ENCODE measurements at places on chromosomes 5 and 9. TPM values are rescaled to one million over a fixed set of nuclear protein-coding genes. Genes with fewer than 3 reads are reported as not detected.

DNA sequence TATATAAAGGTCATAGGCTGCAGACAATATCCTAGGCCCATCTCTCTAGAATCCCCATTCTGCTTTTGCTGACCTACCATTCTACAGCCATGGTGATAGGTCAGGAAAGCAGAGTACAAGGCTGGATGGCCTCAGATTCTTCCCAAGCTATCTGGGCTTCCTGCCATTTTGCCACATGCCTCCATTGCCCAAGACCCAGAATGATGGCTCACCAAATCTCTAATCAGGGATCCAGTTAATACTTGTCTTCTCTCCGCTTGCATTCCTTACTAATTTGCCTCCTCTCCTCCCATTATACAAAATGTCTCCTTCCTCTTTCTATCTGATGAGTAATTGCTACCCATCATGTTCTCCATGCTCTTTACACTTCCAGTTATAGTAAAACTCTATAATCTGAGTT, 22.7 kb upstream of the NDUFS4 start:
- H3K4me3 ChIP-seq: no peak overlapping the region
- H3K36me3 ChIP-seq: no peaks in the 10 kb centered on the region
- H3K27ac ChIP-seq: no peak overlapping the region
- no peak for DNase-seq
- H3K27me3 ChIP-seq: no peaks in the 10 kb centered on the region

GRCh38 chr9:17609312-17610005, 30.6 kb downstream of the SH3GL2 start:
- peaks cover 17% of the 10 kb centered on the region for H3K4me1 ChIP-seq
- no peak for DNase-seq
- H3K4me3 ChIP-seq: no peak overlapping the region

GRCh38 chr9:135338546-135338945, 141.0 kb upstream of the PPP1R26 start:
- no peak for DNase-seq
- no peak overlapping the region for H3K4me3 ChIP-seq
- no peaks in the 10 kb centered on the region for H3K4me1 ChIP-seq
- no peak overlapping the region for H3K27ac ChIP-seq

GRCh38 chr5:120091376-120091948, 372.6 kb upstream of the PRR16 start:
- H3K4me3 ChIP-seq: no peak overlapping the region
- peak; percentile 2 for DNase-seq
- H3K36me3 ChIP-seq: no peaks in the 10 kb centered on the region
- H3K27ac ChIP-seq: no peak overlapping the region
- H3K4me1 ChIP-seq: peaks cover 6% of the 10 kb centered on the region
- H3K27me3 ChIP-seq: no peaks in the 10 kb centered on the region

DNA sequence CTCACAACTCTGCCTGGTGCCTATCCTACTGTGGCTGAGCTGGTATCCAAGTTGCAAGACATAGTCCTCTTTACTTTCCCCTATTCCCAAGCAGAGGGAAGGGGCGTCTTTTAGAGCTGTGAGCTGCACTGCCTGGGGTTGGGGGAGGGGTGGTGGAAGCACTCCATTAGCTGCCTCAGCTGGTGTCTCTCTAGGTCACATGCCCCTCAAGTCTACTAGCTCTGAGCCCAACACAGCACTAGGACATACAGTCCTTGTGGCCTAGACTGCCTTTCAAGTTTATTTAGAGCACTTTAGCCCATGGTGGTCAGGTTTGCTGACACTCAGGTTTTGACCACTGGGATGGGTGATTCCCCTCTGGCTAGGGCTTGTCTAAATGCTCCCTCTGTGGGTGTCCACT, 54.7 kb downstream of the SREK1 start:
- no peak overlapping the region for H3K27ac ChIP-seq
- no peaks in the 10 kb centered on the region for H3K4me1 ChIP-seq
- no peaks in the 10 kb centered on the region for H3K27me3 ChIP-seq
- H3K36me3 ChIP-seq: no peaks in the 10 kb centered on the region

- no peaks in the 10 kb centered on the region for H3K36me3 ChIP-seq
- peaks cover 4% of the 10 kb centered on the region for H3K27me3 ChIP-seq
- H3K4me1 ChIP-seq: peaks cover 20% of the 10 kb centered on the region
- no peak for DNase-seq
Measured at GRCh38 chr5:136030956-136031611, 2.3 kb downstream of the TGFBI start.

DNA sequence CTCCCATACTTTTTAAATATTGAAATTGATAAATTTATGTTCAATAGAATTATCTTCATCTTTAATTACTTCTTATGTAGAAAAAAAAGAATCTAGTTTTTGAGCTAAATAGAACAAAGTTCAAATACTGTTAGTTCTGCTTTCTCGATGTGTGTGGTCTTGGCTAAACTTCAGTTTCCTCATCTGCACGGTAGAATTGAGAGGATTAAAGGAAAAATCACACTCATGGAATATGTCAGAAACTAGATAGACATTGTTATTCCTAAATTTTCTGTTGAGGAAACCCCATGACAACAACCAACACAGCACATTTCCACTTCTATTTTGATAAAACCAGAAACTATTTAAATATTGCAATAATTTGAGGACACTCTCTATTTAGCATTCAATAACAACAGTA, 100.3 kb downstream of the MUSK start:
- H3K4me3 ChIP-seq: no peak overlapping the region
- no peak overlapping the region for H3K27ac ChIP-seq
- no peaks in the 10 kb centered on the region for H3K27me3 ChIP-seq
- no peaks in the 10 kb centered on the region for H3K36me3 ChIP-seq
- no peak for DNase-seq
- no peaks in the 10 kb centered on the region for H3K4me1 ChIP-seq

- no peaks in the 10 kb centered on the region for H3K36me3 ChIP-seq
- DNase-seq: no peak
- H3K27me3 ChIP-seq: no peaks in the 10 kb centered on the region
- no peak overlapping the region for H3K27ac ChIP-seq
Measured at GRCh38 chr5:170493028-170493820, 10.6 kb upstream of the KCNIP1 start.

- no peak overlapping the region for H3K4me3 ChIP-seq
- H3K27ac ChIP-seq: no peak overlapping the region
- no peaks in the 10 kb centered on the region for H3K4me1 ChIP-seq
- DNase-seq: no peak
- H3K36me3 ChIP-seq: no peaks in the 10 kb centered on the region
Measured at GRCh38 chr5:5062525-5063302, 77.4 kb upstream of the ADAMTS16 start.

- no peak overlapping the region for H3K4me3 ChIP-seq
- no peaks in the 10 kb centered on the region for H3K27me3 ChIP-seq
- peak; percentile 87 for DNase-seq
Measured at GRCh38 chr9:109520475-109521132, 22.5 kb upstream of the PTPN3 start.

Gene SPINK7
- not detected for total RNA-seq

Gene LMX1B
- total RNA-seq: 1.2 TPM

Gene MGAT4B
- 113 TPM for total RNA-seq

Gene ENTPD2
- 0.92 TPM for total RNA-seq
